ENCODE measurements at places on chromosomes 1 and 21. TPM values are rescaled to one million over a fixed set of nuclear protein-coding genes. Genes with fewer than 3 reads are reported as not detected.

DNA sequence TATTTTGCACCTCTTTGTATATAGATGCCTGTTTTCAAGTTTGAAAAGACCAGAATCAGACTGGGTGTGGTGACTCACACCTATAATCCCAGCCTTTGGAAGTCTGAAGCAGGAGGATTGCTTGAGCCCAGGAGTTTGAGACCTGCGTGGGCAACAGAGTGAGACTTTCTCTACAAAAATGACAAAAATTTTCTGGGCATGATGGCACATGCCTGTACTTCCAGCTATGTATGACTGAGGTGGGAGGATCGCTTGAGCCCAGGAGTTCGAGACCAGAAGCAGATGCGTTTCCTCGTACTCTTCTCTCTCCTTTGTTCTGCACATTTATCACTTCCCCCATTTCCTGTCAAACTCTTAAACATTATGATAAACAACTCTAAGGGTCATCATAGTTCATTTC, 310.0 kb upstream of the SNX7 start:
- no peak for DNase-seq

PAX7 gene
- polyA plus RNA-seq = 52.1 TPM

GRCh38 chr1:173052681-173053196, 2.0 kb upstream of the TNFSF18 start:
- DNase-seq = no peak

DNA sequence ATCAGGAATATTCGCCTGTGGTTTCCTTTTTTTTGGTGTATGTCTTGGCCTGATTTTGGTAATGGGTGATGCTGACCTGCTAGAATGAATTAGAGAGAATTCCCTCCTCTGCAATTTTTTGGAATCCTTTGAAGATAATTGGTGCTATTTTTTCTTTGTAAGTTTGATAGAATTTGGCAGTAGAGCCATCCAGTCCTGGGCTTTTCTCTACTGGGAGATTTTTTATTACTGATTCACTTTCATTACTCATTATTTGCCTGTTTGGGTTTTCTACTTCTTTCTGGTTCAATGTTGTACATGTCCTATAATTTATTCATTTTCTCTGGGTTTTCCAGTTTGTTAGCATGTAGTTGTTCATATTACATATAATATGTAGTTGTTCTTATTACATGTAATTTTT, 48.7 kb downstream of the NTMT2 start:
- DNase-seq = no peak

GRCh38 chr1:98398092-98398491, 263.4 kb upstream of the SNX7 start:
- DNase-seq = no peak

DNA sequence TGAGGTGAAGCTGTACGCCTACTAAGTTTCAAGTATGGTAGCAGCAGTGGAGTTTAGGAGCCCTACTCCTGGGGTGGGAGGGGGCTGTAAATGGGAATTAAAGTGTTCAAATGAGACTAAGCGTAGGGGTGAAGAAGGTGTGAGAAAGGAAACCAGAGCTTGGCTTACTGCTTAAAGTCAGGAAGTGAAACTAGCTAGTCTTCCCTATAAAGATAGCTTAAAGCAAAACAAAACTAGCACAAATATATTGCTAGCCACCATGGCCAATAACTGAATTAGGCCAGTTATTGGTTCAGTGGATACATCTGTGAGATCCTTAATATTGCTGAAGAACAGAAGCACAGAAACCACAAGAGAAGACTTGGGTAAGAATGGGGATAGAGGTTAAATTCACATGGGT, 492.2 kb upstream of the PKN2 start:
- DNase-seq = no peak

DNA sequence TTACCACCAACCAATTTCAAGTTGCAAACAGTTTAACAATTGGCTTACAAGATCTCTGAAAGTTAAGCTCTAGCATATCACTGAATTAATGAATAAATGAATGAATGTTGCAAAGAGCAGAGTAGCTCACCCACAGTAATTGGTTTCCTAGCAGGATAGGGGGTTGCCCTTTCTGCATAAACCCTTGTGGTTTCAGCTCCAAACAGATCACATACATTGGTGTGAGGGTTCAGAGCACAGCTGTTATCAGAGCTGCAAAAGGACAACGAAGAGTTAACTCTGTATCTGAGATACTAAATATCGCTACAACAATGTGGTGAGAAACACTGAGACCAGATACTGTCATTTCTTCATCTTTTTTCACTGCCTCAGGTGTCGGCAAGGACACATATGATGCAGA, 46.6 kb downstream of the NTNG1 start:
- no peak for DNase-seq

GSTM4 gene
- polyA plus RNA-seq = 19.4 TPM

GRCh38 chr1:232891071-232891470, 59.3 kb upstream of the NTPCR start:
- DNase-seq = no peak

- peak; percentile 26 for DNase-seq
Measured at GRCh38 chr1:16324456-16324890, 27.8 kb downstream of the FBXO42 start.

GRCh38 chr1:200654660-200655059, 15.0 kb downstream of the DDX59 start:
- no peak for DNase-seq

AMPD1 gene
- polyA plus RNA-seq = 142 TPM

DNA sequence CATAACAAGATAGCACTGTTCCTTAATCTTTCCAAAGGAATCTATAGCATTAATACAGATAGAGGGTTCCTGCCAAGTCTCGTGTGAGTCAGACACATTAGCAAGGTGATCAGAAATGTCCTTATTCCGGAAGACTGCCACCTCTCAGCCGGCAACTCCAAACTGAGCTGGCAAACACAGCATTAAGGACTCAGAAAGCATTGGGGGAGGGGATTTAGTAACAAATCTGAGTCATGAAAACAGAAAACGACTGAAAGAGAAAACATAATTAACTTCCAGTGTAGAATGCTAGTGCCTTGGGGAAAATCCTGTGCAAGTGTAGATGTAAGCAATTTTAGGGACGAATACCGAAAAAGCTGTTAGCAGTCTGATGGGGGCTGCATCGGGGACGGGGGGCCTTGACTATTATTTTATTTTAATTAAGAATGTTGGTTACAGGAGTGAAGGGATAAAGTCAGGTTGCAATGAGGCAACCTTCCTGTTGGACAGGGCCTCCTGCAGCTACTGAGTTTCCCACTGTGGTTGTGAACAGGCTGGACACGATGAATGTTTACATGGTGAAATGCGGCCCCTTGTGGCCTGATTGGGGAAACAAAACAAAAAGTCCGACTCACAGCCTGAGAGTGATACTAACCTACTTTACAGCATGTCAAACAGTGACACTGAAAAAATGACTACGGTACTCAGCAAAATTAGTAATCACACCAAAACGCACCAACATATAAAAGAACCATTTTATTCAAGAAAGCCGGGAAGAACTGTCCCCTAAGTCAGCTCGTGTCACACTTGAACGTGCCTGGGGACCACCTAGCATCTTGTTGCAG, 20.7 kb downstream of the MIS18A start:
- peak; percentile 81 for DNase-seq

- no peak for DNase-seq
Measured at GRCh38 chr1:93031711-93032110, 47.4 kb upstream of the MTF2 start.

OR10Z1 gene
- polyA plus RNA-seq = 0.10 TPM

CNR2 gene
- 0.05 TPM for polyA plus RNA-seq

GRCh38 chr1:116449578-116449977, 76.5 kb downstream of the ATP1A1 start:
- DNase-seq = no peak

DNA sequence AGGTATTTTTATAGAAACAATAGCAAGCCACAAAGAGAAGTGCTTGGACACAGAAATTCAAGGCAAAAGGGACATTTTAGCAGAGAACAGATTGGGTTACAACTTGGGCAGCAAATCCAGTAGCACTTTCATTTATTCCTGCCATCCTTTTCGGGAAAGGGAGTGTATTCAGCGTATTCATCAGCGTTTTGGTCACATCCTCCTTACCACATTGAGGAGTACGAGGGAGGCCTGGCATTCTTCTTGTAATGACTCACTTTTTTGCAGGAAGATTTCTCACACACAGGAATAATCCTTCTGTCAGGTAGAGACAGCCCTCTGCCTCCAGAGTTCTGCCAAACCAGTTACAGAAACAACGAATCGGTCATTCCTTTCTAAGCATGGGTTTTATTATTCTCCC, 18.1 kb upstream of the FAM78B start:
- DNase-seq = no peak

DNA sequence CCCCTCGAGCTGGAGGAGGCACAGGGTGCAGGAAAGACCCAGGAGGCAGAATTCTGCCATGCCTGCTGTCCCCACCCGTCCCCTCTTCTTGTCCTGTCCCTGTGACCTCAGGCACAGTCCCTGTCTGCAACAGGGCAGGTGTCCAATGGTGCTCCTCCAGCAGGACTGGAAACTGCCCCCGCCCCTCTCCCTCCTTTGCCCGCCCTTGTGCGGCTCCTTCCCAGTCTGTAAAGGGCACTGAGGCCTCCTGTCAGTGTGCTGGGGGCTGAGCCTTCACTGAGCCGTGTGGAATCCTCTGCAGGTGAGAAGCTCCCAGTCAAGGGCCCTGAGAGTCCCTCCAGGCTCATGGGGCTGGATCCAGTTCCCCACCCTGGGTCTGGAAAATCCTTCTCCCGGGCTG, 28.9 kb downstream of the PRDM16 start:
- DNase-seq = no peak

DMBX1 gene
- not detected for polyA plus RNA-seq

DNA sequence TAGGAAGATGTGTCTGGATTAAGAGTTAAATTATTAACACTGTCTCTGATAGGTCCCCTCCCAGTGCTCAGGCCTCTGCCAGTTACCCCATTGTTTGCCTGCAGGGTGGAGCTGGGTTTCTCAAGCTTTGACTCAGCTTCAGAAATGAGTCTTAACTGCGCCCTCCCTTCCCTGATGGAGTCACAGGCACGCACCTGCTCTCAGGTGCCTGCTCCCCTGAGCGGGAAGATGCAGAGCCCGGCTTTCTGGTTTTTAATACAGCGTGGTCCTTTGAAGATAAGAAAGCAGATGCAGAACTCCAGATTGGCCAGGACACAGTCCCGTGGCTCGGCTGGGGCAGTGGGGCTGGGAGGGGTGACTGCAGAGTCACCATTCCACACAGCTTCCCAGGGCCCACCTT, 3.2 kb upstream of the SPRR4 start:
- DNase-seq = no peak

FAM229A gene
- polyA plus RNA-seq = 7.4 TPM

- DNase-seq = peak; percentile 66
Measured at GRCh38 chr21:45923146-45923545, 58.4 kb upstream of the COL6A1 start.

HES3 gene
- polyA plus RNA-seq = not detected

KCNQ4 gene
- 44.5 TPM for polyA plus RNA-seq

DNA sequence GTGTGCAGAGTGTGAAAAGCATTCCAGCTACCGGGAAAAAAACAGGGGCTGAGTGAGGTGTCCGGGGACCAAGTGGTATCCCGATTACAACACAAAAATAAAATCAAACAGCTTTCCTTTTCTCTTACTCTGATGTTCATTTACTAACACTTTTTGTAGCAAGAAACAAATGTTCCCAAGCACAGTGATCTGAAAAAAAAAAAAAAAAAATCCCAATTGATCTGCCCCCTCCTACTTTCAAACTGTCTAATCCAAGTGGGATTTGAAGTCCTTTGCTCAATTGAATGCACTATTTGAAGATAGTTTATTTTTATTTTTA, 1.3 kb downstream of the BACE2 start:
- no peak for DNase-seq

GPR157 gene
- polyA plus RNA-seq = 1.1 TPM

DNA sequence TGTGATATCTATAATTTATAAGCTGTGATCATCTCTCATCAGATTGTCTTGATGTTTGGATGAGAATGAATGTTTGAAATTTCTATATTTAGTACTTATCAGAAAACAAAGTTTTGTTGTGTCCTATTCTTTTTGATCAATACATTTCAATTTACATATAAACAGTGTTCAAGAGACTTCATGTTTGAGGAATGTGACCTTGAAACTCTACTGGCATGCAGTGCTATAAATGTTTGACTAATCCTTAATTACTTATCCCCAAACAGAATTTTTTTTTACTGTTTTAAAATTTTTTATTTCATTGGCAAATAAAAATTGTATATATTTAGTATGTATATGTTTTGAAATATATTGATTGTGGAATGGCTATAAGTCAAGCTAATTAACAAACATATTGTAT, 1.5 kb upstream of the PRKAA2 start:
- DNase-seq = no peak

- peak; percentile 59 for DNase-seq
Measured at GRCh38 chr1:924656-925560, 1.2 kb downstream of the SAMD11 start.

CELF3 gene
- polyA plus RNA-seq = 0.27 TPM

OR2L5 gene
- not detected for polyA plus RNA-seq

GRCh38 chr1:41800311-41800829, 118.4 kb downstream of the HIVEP3 start:
- DNase-seq = no peak

PWP2 gene
- 5.0 TPM for polyA plus RNA-seq

- DNase-seq = no peak
Measured at GRCh38 chr1:20376880-20377494, 86.3 kb downstream of the VWA5B1 start.

STPG1 gene
- 2.0 TPM for polyA plus RNA-seq

OR2T2 gene
- polyA plus RNA-seq = not detected

DNA sequence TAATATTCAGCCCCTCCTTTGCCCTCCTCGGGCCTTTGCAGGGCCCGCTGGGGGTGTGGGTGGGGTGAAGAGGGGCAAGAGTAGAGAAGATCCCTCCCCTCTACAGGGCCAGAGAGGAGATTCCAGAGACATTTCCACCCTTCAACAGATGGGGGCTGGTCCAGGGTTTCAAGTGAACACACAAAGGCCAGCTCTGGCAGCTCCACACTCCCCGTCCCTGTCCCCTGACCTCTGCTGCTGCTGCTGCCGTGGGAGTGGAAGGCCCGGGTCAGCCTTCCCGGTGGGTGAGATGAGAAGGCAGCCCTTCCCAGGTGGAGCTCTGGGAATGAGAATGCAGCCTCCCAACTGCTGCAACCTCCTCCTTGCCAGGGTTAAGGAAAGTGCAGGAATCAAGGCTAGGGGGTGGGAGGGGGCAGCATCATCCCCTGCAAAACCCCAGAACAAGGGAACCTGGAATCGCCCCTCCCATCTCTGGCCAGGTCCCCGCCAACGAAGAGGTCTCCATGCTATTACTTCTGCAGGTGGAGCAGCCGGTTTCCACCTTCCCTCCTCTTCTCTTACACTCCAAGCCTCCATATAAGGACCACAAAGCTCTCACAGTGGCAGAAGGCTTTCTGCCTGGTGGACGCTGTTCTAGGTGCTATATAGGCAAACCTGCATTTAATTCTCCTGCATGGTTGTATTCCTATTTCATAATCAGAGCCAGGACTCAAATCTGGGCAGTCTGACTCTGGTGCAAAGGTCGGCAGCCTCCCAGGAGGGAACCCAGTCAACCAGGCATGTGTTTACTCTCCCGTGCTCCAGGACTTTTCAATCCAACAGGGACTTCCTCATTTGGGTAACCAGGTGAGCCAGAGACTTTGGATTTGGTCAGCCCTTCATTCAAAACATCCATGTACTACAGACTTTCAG, 22.9 kb upstream of the ARHGEF10L start:
- no peak for DNase-seq

Measured in hindlimb muscle (tissue), 1 donor.